ENCODE measurements at places on chromosomes 13 and 19.

DNA sequence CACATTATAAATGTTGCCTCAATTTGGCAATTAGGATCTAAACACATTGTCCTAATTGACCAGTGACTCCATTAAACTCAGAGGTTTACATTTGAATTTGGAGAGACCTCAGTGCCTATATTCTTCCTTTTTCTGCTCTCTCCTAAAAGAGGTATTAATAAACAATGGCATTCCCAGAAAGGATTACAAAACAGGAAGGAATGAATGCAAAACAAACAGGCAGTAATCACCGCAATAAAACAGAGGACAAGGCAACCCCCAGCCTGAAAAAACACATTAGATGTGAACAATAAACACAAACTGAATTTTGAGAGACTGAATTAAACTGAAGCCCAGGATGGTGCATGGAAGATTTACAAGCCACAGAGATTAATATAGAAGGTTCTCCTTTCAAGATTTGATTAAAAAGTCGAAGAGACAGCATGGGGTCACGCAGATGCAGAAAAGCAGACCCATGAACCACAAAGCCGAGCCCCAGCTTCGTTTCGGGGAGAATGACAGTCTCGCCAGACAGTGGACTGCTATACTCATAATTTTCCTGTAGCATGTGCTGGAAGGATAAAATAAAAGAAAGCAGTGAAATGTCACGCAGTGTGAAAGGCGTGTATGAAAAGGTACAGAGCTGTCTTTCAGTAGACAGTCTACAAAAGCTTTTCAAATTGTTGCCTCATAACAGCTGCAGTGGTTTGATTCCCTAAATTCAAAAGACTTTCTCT is 503.0 kb downstream of the LIG4 start:
- no peak for DNase-seq

GRCh38 chr13:46045424-46045823 is 7.1 kb downstream of the ZC3H13 start:
- no peak for DNase-seq

DNA sequence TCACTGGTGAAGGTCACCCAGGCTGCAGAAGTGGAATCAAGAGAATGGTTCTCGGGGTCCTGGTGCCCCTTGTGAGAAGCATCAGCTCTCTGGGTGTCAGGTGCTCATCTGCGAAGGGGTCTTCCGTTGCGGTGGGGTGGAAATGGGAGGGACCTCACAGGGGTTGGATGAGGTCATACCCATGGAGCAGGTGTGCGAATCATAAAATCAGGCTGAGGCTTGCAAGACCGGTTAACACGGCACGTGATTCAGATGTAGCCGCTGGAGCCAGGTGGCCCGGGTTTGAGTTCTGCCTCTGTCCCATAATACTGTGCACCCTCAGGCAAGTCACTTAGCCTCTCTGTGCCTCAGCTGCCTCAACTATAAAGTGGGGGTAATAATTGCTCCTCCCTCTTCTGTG is 3.9 kb upstream of the KLK15 start:
- DNase-seq = no peak

- DNase-seq = no peak
These were observed 46.2 kb downstream of the RNASEH2B start for GRCh38 chr13:50955798-50956197.

DNA sequence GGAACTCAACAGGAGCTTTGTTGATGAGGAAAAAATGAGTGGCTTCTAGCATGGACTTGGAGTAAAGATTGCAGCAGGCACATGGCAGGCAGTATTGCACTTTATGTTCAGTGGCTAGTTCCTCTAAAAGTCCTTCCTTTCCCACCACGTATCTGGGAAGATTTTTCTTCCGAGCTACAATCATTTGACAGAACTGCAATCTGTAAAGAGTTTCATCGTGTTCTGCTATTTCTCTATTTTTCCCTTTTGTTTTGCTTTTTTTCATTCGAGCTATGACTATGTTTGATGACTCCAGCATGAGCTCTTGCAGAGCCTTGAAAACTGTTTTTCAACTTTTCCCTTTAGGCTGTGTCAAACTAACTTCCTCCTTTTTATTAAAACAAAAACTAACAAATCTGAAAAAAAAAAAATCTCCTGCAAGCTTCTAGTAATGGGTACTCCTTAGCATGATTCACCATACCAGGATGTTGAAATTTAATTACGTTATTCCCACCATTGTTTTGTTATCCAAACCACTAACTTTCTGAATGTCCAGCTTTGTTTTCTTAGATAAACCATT is 12.3 kb downstream of the CLDN10 start:
- no peak for DNase-seq

GRCh38 chr13:30142486-30143211 is 164.7 kb downstream of the KATNAL1 start:
- no peak for DNase-seq

DNA sequence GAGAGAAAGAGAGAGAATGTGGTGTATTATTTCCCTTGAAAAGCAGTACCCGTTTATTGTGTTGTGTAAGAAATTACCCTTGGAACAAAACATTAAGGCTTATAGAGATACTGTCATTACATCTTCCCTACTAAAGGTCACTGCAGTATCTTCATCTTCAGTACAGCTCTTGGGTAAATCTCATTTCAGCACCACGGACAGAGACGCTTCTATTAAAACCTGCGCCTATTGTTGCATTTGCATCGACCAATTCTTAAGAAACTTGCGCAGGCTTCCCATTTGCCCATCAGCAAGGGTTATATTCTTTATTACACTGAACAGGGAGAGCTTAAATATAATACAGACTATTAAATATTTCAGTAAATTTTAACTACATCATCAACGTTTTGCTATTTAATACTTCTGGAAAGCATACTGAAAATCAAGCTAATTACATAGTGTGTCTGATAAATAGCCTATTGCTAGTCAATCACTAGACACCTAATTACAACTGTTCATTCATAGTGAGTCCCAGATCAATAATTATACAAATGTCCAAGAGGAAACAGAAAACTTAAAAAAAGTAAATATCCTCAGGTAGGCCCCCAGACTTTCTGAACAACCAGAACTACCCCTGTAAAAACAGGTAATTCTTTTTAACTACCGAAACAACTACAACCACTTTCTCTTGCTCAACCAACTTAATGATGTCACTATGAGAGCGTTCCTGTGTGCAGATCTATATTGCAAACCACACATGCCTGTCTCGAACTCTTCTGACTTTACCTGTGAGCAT is 350.6 kb downstream of the LIG4 start:
- DNase-seq = peak; percentile 35

DNA sequence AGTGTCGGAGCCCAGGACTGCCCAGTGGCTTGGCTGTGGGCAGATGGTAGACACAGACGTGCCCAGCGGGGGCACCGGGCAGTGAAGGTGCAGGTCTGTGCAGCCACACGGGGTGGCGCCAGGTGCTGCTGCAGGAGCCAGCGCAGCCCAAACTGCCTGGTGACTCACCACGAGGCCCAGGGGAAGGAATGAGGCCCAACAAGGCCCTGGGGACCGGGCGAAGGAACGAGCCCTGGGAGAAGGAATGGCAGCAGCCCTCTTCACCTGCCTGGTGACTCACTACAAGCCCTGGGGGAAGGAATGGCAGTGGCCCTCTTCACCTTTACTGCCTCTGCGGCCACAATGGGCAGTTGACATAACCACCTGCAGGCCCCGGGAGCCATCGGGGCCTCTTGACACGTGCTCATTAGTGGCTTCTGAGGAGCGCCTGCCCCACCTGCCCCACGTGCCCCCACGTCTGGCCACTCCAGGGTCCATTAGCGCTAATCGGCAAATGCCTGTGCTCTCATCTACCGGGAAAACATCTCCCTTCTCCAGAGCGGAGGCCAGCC is 9.3 kb downstream of the MED16 start:
- DNase-seq = no peak

DNA sequence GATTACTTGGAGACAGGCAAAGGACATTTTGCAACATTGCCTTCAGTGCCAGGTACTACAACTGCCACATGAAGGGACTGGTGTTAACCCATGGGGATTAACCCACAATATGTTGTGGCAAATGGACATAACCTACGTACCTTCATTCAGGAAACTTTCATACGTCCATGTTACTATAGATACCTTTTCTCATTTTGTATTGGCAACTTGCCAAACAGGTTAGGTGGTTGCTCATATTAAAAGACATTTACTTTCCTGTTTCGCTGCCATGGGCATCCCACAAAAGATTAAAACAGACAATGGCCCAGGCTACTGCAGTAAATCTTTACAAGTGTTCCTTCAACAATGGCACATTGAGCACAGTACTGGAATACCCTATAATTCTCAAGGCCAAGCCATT is 925.3 kb downstream of the SLITRK6 start:
- DNase-seq = no peak

Measured in GM13976 (cell line).